Posterior vena cava (tissue), 2 donors: ENCODE measurements at places on chromosomes 3 and 15.

DNA sequence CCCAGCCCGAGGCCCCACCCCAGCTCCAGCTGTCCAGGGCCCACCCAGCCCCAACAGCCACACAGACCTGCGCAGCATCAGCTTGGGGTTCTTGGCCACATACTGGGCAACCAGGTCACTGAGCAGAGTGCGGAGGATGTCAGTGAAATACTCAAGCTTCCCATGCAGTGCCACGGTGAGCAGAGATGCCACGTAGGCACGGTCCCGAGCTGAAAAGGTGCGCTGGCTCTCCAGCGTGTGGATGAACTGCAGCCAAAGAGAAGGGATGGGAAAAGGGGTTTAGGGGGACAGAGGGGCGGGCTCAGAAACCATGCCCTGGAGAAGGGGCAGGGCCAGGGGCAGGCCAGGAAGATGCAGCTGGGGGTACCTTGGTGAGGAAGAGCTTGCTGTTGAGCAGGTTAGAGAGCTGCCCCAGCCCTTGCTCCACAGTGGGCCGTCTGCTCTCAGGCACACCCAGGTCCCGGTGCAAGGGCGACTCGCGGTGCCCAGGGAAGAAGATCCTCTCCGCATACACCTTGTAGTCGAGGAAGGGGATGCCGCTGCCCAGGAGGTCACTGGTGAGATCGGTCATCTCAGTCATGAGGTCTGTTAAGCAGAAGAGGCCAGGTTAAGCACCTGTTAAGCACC is 17.4 kb downstream of the PLXNB1 start:
- DNase-seq = peak; percentile 56

GRCh38 chr3:61646851-61647525 is 85.6 kb downstream of the PTPRG start:
- no peak for DNase-seq

- DNase-seq = no peak
Measured at GRCh38 chr3:9291821-9292410, 42.5 kb upstream of the SRGAP3 start.

- no peak for DNase-seq
Measured at GRCh38 chr3:37794646-37795045, 67.0 kb upstream of the CTDSPL start.

- DNase-seq = no peak
Measured at GRCh38 chr15:24878153-24878552, 76.6 kb upstream of the SNRPN start.

- peak; percentile 86 for DNase-seq
Measured at GRCh38 chr3:141796889-141797781, 33.9 kb downstream of the GRK7 start.

DNA sequence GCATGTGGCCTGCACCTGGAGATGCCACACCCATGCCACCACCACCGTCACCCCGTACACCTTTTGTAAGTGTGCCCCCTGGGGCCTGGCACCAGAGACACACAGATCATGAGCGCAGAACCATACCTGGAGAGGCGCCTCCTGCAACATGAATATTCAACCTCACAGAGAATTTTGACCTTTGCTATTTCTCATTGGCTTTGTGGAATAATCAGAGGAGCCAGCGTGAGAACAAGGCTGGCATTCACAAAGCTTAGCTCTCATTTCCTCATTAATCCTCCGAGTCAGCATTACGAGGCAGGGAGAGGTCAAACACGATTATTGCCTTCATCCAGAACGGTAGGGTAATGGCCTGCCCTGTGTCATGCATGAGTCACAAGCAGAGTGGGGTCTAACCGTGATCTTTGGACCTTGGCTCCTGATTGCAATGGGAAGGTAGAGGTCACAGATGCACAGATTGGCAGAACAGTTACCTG is 73.0 kb upstream of the POMGNT2 start:
- no peak for DNase-seq

- no peak for DNase-seq
Measured at GRCh38 chr3:155412904-155413303, 119.4 kb upstream of the STRIT1 start.
